Kidney tubule cell (primary cell): ENCODE measurements at places on chromosomes 3 and 15.

- peak; percentile 28 for DNase-seq
These were observed 14.2 kb downstream of the ATXN7 start for GRCh38 chr3:63877737-63878393.

DNA sequence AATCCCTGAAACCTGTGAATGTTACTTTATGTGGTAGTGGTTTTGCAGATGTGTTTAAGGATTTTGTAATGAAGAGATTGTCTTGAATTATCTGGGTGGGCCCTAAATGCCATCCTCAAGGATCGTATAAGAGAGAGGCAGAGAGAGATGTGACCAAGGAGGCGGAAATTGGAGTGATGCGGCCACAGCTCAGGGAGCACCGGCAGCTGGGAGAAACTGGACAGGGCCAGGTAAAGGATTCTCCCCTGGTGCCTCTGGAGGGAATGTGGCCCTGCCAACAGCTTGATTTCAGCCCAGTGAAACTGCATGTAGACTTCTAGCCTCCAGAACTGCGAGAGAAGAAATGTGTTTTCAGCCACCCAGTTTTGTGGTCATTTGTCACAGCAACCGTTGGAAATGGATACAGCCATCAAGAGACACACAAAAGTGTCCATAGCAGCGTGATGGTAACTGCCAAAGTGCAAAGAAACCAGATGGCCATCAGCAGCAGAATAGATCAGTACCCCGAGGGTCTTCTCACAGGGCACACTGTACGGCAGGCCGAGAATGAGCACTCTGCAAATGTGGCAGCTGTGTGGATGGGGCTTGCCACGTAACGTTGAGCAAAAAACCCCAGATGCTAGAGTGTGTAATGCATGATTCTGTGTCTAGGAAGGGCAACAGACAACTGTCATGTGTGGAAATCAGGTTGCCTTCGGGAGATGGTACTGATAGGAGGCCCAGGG is 12.2 kb downstream of the APBA2 start:
- DNase-seq = no peak

DNA sequence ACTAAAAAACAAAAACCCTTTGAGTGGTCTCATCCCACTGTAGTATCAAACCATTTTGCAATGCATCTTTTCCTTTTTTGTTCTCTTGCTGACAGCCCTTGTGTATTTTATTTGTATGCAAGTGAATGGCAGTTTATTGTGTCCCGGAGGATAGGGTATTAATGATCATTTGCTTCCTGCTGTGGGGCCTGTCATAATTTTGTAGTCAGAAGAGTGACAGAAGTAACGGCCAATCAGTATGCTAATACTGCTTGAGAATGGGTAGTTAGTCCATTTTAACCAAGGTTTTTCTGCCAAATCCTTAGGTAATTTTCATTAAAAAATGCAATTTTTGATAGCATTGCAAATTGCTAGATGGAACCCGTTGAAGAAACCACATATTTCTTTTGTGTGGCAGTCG is 75.5 kb upstream of the PLSCR5 start:
- DNase-seq = no peak

- no peak for DNase-seq
These were observed 102.9 kb upstream of the WDR72 start for GRCh38 chr15:53862386-53862785.

GRCh38 chr3:89212619-89213018 is 105.2 kb downstream of the EPHA3 start:
- DNase-seq = no peak

- no peak for DNase-seq
These were observed 12.5 kb upstream of the IL16 start for GRCh38 chr15:81184188-81184587.

DNA sequence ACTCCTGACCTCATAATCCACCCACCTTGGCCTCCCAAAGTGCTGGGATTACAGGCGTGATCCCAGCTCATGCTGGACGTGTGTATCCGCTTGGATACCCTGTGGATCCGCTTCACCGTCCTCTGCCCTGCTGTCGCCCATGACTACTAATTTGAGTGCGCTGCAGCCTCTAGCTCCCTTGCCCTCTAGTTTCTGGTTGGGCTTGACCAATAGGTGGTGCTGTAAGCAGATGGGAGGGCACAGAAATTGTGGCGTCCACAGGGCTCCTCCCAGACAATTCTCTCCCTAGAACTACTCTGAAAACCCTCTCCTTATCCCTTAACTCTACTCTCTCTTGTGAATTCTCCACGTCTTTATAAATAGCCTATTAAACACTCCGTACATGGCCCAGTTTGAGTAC is 36.2 kb downstream of the ZPLD1 start:
- no peak for DNase-seq

GRCh38 chr15:70132139-70132538 is 34.4 kb upstream of the TLE3 start:
- peak; percentile 40 for DNase-seq
